GM12878 (cell line): ENCODE measurements at places on chromosomes 3 and 15. TPM values are rescaled to one million over a fixed set of nuclear protein-coding genes. Genes with fewer than 3 reads are reported as not detected.

The ISY1 gene
- total RNA-seq: 36.8 and 38.6 TPM in 2 replicates

The GPR15 gene
- total RNA-seq: 105 TPM in 2 replicates

The SH2D7 gene
- 0.08 TPM in 1 of 2 replicates, not detected in the other for total RNA-seq

The ELL3 gene
- 12.9 and 15.0 TPM in 2 replicates for total RNA-seq

The ISLR gene
- 1.3 and 1.7 TPM in 2 replicates for total RNA-seq

The GCNT3 gene
- total RNA-seq: 0.11 and 0.31 TPM in 2 replicates

The UPK1B gene
- total RNA-seq: not detected in 2 replicates

The NR1D2 gene
- 4.5 and 5.3 TPM in 2 replicates for total RNA-seq

The CPLX3 gene
- total RNA-seq: not detected in 2 replicates

The ZKSCAN7 gene
- total RNA-seq: 3.6 and 4.6 TPM in 2 replicates

The IGSF10 gene
- 0.03 and 0.05 TPM in 2 replicates for total RNA-seq

The SLC28A1 gene
- not detected in 2 replicates for total RNA-seq

The ADIPOQ gene
- total RNA-seq: not detected in 2 replicates

The SLITRK3 gene
- total RNA-seq: not detected in 2 replicates

The FSIP1 gene
- 0.36 and 0.43 TPM in 2 replicates for total RNA-seq

The CCR8 gene
- total RNA-seq: 14.4 and 16.9 TPM in 2 replicates

The SERPINI2 gene
- 0.19 and 0.33 TPM in 2 replicates for total RNA-seq

The AADACL2 gene
- not detected in 2 replicates for total RNA-seq

The PPIP5K1 gene
- total RNA-seq: 36.5 and 37.2 TPM in 2 replicates

The PRC1 gene
- total RNA-seq: 108 and 113 TPM in 2 replicates

The CHRM5 gene
- total RNA-seq: not detected in 2 replicates

The KBTBD12 gene
- total RNA-seq: not detected in 2 replicates

The RPL39L gene
- 20.4 and 22.1 TPM in 2 replicates for total RNA-seq

The CFAP92 gene
- not detected in 2 replicates for total RNA-seq

The STAC gene
- total RNA-seq: not detected in 2 replicates

The ATP8B4 gene
- 0.23 and 0.56 TPM in 2 replicates for total RNA-seq

The RETNLB gene
- total RNA-seq: not detected in 2 replicates

The ERICH6 gene
- 0.40 TPM in 1 of 2 replicates, not detected in the other for total RNA-seq

The INSYN1 gene
- not detected in 2 replicates for total RNA-seq

The SLC41A3 gene
- 25.7 and 27.1 TPM in 2 replicates for total RNA-seq

The UBL7 gene
- 81.3 and 84.8 TPM in 2 replicates for total RNA-seq
